CD4-positive, alpha-beta T cell (primary cell): ENCODE measurements at places on chromosomes 5 and 9. TPM values are rescaled to one million over a fixed set of nuclear protein-coding genes. Genes with fewer than 3 reads are reported as not detected.

DNA sequence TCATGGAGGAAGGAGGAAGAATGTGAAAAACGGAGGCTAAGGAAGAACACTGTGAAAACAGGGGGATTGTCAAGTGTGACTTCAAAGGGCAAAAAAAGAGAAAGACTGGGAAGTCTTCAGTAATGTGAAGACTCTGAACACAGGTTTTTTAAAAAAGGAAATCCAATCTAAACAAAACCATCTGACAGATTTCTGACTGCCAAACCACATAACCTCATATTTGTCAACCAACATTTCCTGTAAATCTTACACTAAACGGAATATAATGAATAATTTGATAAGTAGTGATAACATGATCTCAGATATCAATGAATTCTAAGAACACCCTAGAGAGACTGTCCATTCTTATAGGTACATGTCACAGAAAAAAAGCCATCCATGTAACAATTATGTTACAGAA is 124.7 kb downstream of the FBN2 start:
- no peak for DNase-seq
- no peak overlapping the region for H3K4me3 ChIP-seq
- no peaks in the 10 kb centered on the region for H3K27me3 ChIP-seq
- H3K36me3 ChIP-seq = no peaks in the 10 kb centered on the region

GRCh38 chr9:134209731-134210311 is 45.5 kb upstream of the RNU6ATAC start:
- no peak overlapping the region for H3K27ac ChIP-seq
- no peak overlapping the region for H3K4me3 ChIP-seq
- no peaks in the 10 kb centered on the region for H3K36me3 ChIP-seq

DNA sequence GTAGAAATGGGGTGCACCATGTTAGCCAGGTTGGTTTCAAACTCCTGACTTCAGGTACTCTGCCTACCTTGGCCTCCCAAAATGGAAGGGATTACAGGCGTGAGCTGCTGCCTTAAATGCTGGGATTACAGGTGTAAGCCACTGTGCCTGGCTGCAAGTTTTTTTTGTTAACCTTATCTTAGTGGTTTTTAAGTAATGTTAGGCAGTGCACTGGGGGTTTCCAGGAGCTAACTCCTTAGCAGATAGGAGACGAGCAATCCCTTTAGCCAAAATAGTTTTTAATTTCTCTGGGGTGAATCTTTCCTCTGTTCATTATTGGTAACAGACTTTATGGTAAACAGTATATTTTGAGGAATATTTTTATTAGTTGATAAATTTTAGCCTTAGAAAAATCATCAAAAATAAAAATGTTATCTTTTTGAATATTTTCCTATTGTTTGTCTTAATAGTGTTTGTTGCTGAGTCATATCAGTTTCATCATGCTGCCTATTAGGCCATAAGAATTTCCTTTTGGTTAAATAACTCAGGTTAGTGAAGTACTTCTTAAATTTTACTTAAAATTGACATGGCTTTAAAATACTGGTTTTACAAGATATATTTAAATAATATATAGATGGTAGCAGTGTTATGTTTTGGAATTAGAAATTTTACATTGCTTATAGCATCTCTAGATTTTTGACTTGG is 37.9 kb downstream of the LMNB1 start:
- H3K36me3 ChIP-seq = peaks cover 33% of the 10 kb centered on the region
- no peak for DNase-seq
- H3K4me3 ChIP-seq = no peak overlapping the region
- H3K27me3 ChIP-seq = no peaks in the 10 kb centered on the region

DNA sequence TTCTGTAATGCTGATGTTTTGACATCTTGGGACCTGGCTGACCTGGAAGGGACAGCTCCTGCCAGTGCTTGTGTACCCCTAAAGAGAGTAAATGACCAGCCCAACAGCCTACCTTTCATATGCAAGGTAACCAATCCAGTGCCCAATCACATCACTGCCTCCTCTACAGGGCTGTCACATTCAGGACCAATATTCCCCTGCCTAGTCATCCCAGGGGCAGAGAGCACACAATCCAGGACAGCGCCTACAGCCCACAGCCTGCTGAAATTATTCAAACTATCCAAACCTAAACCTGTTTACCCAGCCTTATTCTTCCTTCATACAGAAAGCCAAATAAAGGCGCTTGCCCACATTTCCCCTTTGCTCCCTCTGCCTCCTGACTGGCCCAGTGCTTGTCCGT is 284.1 kb downstream of the CTNND2 start:
- no peak overlapping the region for H3K27ac ChIP-seq
- DNase-seq = no peak
- H3K4me3 ChIP-seq = no peak overlapping the region
- H3K36me3 ChIP-seq = no peaks in the 10 kb centered on the region

Gene SH3GL2
- total RNA-seq = not detected

Gene RASEF
- total RNA-seq = not detected

- no peak overlapping the region for H3K4me3 ChIP-seq
- no peaks in the 10 kb centered on the region for H3K27me3 ChIP-seq
- DNase-seq = no peak
- peaks cover 47% of the 10 kb centered on the region for H3K4me1 ChIP-seq
Observed at GRCh38 chr9:134380542-134381271, 54.5 kb downstream of the RXRA start.

DNA sequence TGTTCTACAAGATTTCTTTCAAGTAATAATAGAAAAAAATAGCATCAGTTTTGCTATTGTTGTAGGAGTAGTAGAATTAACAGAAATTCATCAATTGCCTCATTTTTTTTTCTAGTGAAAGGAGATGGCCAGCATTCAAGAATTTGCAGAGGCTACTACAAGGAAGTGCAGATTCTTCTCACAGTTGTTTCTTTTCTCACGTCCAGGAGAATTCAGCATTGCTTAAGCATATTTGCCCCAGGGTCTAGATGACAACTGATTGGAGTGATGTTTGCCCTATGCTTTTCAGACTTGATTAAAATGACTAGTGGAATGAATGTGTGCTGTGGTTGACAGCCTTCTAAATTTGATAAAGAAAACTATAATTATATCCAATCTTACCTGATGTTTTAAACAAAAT is 46.6 kb upstream of the SLC12A2 start:
- H3K4me1 ChIP-seq = no peaks in the 10 kb centered on the region
- no peaks in the 10 kb centered on the region for H3K27me3 ChIP-seq
- no peak overlapping the region for H3K4me3 ChIP-seq
